ENCODE measurements at places on chromosomes 5 and 9.

GRCh38 chr9:129777769-129778130 is 24.9 kb upstream of the PTGES start:
- DNase-seq: no peak

GRCh38 chr9:127130661-127131538 is 8.5 kb upstream of the ANGPTL2 start:
- peak; percentile 86 for DNase-seq

DNA sequence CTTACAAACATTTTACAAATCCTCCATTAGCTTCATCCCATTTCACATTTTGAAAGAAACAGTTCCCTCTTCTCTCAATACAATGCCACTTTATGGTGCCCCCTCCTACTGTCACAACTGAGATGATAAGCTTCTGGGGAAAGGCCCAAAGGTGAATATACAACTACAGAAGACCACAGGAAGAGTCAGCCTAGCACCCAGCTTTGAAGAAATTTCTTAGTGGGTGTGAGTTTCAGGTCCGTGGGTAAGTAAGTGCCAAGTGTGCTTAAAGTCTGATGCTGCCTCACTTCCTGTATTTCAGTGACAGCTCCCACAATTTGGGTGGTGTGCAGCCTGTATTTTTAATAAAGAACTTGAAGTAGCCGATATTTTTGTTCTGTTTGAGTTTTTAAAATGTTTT is 68.1 kb downstream of the ARHGEF28 start:
- no peak for DNase-seq

DNA sequence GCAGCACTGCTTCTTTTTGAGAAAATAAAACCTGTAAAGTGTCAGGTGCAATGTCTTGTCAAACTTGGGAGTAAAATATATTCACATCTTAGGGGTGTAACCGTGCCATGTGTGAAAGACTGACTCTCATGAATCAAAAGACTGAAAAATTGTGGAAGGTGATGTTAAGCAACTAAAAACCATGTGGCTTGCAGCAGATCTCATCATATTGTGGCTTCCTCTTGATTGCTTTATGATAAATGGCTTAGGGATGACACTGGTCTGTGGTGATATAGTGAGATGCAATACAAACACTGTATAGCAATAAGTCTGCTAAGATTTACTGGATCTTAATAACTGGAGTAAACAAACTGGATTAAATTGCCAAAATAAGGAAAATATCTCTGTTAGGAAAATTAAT is 321.6 kb downstream of the EDIL3 start:
- no peak for DNase-seq

DNA sequence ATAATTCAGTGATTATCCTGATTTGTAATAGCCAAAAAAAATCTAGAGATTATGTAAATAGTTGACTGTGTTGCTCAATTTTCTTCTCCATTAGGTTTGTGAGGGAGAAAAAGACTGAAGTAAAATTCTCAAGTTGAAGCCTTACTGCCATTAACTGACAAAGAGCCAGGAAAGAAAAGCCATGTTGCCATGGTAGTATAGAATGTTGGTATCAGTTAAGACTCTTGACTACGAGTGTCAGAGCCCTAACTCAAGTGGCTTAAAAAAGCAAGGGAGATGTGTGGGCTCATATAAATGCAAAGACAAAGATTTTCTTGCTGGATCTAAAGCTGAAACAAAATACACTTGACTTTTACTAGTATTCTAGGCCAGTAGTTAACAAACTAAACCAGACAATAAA is 571.7 kb downstream of the KCTD16 start:
- DNase-seq: no peak

DNA sequence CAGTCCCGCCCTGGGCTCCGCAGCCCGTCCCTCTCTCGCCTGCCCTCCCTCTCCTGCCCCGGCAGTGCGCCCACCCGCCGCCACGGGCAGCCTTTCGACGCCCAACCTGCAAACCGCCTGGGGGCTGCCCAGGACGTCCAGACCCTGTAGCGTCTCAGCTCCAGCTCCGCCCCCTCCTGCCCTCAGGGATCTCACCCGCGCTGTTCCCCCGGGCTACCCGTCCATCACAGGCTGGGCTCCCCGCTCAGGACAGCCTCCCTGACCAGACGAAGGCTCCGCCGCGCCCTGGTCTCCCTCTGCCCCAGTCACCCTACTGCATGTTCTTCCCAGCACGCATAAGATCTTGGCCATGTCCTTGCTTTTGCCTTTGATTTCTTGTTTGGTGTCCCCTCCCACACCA is 1.4 kb downstream of the RASGEF1C start:
- DNase-seq: no peak

DNA sequence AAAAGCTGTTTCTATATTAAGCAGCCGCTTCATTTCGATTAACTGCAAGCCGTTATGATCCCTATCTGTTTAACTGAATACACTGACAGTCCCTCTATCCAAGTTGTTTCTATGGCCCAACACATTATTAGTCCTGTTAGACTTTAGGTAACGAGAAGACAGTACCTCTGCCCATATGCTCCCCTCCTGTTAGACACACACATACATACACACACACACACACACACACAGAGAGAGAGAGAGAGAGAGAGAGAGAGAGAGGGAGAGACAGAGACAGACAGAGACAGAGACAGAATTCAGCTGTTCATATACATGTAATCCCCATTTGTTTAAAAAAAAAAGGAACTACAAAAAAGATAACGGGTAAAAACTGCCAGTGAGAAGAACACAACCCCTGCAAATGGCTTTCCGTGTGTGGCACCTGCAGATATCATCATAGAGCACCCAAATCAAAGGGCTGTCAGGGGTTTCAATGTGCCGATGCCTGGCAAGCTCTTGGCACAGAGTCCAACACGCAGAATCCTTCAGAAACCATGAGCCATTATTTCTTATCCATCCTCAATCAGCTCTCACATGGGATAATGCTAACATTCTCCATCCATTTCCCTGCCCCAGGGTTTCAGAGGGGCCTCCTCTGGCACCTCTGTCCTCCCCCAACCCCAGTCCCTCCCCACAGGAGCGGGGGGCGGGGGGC is 144.0 kb downstream of the MYO10 start:
- no peak for DNase-seq

- no peak for DNase-seq
Measured at GRCh38 chr9:31153250-31153840, 1231.1 kb upstream of the ACO1 start.

All from suppressor macrophage (primary cell).